ENCODE measurements at places on chromosomes 11 and 22. TPM values are rescaled to one million over a fixed set of nuclear protein-coding genes. Genes with fewer than 3 reads are reported as not detected.

GRCh38 chr11:87295237-87295636, 257.5 kb downstream of the TMEM135 start:
- ATAC-seq = no peak

DNA sequence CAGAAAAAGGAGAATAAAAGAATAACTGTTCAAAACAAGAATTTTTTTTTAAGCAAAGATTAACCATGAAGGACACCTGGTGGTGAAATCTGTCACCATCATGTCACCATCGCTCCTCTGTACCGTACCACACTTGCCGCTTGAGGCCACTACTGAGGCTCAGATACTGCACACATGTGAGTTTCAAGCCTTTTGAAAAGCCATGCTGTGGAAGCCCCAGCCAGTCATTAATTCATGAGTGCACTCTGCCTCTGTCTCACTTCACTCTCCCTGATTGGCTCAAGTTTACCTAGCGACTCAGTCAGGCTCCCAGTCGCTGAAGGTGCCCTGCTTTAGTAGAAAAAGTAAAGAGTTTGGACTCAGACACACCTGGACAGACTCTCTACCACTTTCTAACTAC, 6.6 kb upstream of the MS4A12 start:
- ATAC-seq = peak; percentile 80

The P4HA3 gene
- total RNA-seq = not detected

- ATAC-seq = no peak
Observed at GRCh38 chr22:47625013-47625385, 862.5 kb downstream of the TBC1D22A start.

The ST14 gene
- 0.09 TPM for total RNA-seq

GRCh38 chr11:35389897-35390465, 29.4 kb downstream of the SLC1A2 start:
- peak; percentile 36 for ATAC-seq

DNA sequence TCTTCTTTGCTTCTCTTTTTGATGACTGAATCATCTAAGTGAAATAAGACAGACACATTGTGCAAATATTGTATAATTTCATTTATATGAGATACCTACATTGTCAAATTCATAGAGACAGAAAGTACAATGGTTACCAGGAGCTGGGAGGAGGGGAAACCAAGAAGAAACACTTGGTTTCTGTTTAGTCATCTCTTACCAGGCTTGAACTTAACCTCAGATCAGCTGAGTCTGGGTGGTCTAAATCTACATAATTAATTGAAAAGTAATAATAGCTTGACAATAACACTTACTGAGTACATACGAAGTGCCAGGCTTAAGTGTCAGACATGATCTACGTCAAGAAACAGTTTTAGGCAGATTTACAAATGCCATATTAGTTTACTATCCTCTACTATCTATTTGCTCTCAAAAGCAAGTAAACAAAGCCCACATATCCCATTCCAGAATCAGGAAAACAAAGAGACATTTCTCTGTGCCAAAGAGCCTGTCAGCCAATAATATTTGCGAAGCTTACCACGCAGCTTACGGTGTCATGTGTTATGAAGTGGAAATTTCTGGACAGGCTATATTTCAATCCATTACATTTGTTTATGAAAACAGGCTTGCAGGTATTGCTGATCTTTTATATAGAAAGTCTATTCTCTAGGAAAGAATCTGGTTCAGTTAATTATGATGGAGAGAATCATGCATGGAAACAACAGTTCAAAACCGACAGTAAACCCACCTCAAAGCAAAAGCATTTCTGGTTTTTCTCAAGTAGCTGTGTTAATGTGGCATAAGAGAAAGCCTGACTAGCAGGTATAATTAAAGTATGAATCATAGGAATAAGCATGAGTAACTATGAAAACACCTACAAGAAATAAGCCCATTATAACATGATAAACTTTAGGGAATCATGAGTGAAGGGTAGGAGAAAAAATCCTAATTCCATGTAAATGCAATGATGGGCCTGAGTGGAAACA, 2.7 kb upstream of the ARHGAP42 start:
- no peak for ATAC-seq

GRCh38 chr22:35746248-35746647, 28.6 kb downstream of the APOL5 start:
- no peak for ATAC-seq

DNA sequence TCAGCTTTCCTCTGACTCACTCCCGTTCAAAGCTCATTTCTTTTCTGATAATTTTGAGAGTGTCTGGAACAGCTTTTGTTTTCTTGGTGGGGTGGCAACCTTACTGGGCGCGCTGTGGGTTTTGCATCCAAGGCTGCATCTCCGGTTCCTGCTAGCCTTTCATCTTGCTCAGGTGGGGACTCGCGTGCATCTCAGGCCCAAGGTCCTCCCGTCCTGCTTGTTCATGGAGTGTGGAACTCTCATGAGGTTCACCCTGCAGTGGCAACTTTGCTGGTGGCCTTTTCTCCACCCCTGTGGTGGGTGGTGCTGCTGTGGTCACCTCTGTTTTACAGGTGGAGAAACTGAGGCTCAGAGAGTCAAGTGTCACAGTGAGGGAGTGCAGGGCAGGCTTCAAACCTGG, 25.6 kb downstream of the MCM5 start:
- no peak for ATAC-seq

DNA sequence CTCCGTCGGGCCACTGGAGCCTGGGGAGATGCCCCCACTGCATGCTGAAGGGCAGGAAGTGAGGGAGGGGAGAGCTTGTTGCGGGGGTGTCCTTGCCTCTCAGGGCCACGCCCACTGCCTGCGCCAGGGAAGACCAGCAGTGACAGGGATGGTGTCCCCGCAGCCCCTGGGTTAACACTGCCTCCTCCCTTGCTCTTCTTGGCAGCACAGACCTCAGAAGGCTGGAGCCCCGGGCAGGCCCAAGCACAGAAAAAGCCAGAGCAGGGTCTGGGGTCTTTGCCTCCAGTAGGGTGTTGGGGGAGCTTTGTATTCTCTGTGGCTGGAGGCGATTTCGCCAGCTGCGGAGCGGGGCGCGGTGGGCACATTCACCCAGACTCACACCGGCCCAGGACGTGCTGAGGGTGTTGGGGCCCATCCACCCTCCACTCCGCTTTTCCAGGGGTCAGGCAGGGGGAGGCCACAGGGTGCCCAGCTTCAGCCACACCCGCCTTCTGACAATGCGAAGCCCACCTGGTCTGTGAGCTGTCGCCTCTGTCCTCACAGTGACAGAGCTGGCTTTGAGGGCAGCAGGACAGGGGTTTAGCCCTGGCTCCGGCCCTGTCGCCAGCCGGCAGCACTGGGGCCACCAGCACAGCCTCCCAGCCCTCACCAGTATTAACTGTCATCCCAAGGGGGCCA, 83.7 kb downstream of the CDKN1C start:
- ATAC-seq = no peak

Data from activated T-helper 17 cell treated with anti-CD3 and anti-CD28 coated beads, Interleukin-2, amount 50 U/mL, for 72 hours (primary cell).